ENCODE measurements at places on chromosomes 3 and 15.

DNA sequence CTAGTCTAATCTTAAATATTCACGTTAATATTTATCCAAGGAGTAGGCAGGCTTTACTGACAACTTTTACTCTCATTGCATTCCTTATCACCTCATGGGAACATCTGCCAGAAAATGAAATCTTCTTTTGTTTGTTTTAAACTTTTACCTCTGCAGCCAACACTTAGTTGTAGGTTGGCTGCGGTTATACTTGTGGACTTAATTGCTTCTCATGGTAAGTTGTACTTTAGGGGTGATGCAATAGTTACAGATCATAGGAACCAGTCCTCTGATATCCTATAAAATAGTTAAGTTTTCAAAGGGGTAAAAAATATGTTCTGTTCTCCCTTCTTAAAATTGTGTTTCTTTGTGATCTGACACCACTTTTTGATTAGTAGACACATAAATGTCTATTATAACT lies 321.9 kb downstream of the ZPLD1 start:
- DNase-seq, result no peak

DNA sequence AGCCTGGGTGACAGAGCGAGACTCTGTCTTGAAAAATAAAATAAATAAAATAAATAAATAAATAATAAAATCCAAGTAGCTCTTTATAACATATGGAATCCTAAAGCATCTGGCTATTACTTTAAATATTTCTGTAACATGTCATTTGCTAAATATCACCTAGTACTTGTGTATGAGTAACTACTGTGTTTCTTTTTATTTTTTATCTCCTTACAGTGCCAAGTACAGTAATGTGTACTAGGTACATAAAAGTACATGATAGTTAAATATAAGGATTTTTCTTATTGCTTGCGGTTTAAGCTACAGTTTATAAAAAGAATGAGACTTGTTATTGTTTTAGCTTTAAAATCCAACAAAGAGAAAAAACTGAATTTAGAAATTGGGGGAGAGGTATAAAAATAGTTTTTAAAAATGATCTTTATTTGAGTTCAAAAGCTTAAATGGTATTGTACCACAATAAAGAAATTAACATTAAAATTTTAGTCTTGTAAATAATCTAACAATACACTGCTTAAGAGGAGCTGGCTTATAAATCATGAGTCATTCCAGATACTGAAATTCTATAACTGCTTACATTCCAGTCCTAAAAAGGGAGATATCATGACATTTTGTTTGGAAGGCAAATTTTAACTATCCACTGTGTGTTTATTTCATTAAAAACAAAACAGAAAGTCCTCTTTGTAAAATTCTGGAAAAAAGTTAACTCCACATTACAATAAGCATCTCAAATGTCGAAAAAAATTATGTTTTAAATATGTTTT lies 73.1 kb downstream of the FGF7 start:
- no peak for DNase-seq

- DNase-seq, result no peak
Observed at GRCh38 chr15:60476713-60477112, 2.2 kb downstream of the ICE2 start.

DNA sequence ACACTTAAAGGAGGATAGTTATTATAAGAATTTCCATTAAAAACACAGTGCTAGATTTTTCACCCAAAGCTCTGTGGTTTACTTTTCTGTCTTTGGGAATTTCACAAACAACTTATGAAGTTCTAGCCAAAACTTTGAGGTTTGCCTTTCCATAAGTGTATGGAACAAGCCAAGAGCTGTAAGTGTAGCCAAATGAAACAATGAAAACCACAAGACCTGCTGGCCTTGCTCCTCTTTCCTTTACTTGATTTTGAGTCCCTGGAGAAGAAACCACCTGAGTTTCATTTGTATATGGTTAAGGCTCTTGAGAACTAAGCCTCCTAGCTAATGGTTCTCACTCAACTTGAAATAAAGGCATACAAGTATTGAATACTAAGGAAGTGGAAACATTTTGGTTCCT lies 365.3 kb upstream of the EPHA3 start:
- no peak for DNase-seq

GRCh38 chr3:135487261-135487660 lies 478.3 kb upstream of the PPP2R3A start:
- no peak for DNase-seq

GRCh38 chr15:57685306-57686095 lies 21.0 kb upstream of the POLR2M start:
- DNase-seq, result no peak

GRCh38 chr3:172014145-172014544 lies 25.2 kb upstream of the FNDC3B start:
- DNase-seq, result no peak

DNA sequence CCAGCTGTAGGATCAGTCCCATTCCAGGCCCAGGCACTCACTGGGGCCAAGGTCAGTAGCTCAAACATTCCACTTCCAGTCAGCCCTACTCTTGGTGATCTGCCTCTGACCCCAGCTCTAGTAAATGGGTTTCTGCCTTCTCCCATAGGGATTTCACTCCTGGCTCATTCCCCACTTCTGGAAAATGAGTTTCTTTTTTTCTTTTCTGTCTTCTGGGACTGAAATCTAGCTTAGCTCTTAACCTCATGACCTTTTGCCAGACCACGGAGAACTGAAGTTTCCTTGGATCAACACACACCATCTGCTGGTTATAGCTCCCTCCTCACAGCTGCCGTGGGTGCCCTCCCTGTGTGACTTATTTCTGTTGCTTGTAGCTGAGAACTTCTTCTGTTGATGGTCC lies 21.3 kb downstream of the MME start:
- no peak for DNase-seq

DNA sequence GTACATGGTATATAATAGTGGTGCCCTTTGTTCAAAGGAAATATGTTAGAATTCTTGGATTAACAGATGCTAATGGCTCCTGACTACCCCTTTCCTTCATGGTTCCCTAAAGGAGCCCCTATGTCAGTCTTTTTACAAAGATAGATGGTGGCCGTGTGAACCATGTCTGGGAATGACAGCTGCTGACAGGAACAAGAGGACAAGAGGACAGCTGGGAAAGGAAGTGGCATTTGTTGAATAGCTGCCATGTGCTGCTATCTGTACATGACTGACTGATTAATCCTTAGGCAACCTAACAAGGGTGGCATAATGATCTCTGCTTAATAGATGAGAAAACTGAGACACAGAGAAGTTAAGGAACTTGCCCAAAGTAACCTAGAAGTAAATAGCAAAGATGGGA lies 321.7 kb downstream of the ZNF621 start:
- no peak for DNase-seq

DNA sequence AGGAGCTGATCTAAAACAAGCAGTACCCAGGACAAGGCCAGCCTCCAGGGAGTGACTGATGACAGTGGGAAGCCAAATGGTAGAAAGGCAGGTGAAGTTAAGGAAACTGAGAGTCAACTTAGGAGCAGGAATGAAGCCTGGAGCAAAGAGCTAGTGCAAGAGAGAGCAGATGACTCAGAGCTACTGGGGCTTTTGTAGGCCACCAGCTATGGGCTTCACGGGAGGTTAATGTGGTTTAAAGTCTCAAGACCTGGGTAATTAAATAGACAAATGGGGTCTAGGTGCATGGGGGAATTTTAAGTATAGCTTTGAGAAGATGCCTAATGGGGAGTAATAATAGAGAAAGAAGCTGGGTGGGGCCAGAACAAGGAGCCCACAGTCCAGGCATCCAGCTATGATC lies 3.1 kb downstream of the CD86 start:
- DNase-seq, result no peak

- no peak for DNase-seq
Observed at GRCh38 chr3:136787349-136787748, 31.6 kb upstream of the SLC35G2 start.

DNA sequence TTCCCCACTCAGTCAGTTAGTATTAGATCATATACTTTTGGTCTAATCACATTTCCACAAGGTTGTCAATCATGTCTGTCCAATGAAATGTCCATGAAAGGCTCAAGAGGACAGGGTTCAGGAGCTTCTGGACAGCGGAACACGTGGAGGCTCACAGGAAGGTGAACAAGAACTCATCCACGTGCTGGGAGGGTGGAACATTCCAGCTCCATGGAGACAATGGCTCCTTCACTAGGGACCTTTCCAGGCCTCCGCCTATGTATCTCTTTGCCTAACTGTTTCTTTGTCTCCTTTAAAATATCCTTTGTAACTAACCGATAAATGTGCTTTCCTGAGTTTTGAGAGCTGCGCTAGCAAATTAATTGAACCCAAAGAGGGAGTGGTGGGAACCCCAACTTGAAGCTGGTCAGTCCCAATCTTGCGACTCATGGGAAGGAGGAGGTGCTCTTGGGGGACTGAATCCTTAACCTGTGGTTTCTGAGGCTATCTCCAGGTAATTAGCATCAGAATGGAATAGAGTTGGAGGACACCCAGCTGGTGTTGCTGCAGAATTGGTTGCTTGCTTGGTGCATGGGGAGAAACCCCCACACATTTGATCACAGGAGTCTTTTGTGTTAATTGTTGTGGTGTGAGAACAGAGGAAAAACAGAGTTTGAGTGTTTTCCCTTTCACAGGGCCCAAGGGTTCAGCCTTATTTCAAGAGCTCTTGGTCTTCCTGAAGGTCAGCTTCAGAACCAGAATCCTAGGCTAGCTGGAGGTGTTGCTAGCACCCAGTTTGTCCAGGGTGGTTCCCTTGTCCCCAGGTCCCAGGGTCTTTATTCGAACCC lies 3.0 kb upstream of the TKT start:
- no peak for DNase-seq

Measured in stimulated activated CD8-positive, alpha-beta memory T cell treated with anti-CD3 and anti-CD28 coated beads, Interleukin-7, amount 100 ng/mL, for 1 hour (primary cell).